ENCODE measurements at places on chromosomes 1 and 21.

- no peak for DNase-seq
Measured at GRCh38 chr1:43912607-43913006, 21.0 kb upstream of the ARTN start.

DNA sequence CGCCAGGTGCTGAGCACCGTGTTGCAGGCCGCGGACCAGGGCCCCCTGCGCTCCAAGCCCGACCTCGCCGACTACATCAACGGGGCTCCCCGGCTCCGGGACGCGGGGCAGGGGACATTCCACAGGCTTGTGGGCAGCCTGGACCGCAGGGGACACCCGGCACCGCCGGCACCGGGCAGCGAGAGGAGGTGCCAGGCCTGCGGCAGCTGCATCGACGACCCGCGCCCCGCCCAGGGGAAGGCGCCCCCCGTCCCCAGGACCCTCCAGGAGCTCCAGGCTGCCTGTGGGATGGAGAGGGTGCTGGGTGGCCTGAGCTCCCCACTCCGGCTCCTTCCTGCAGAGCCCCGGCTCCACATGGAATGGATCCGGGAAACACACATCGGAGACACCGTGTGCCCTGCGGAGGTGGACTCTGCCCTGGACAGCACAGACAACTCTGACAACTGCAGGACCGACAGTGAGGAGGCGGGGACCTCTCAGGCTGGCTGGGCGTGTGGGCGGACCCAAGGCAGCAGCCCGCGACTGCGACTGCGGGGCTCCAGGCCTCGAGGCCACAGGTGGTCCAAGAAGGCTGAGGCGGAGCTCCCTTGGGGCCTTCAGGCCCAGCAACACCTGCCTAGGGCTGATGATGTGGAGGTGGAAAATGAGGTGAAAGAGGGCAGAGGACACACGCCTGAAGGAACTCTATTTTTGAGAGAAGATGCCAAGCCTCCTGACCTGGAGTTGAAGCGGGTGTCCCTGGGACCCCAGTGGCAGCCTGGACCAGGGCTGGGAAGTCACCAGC is 22.8 kb downstream of the KIAA1614 start:
- peak; percentile 74 for DNase-seq

GRCh38 chr1:70459496-70460225 is 48.6 kb downstream of the CTH start:
- no peak for DNase-seq

GRCh38 chr1:186984959-186985358 is 156.2 kb downstream of the PLA2G4A start:
- DNase-seq: no peak

- no peak for DNase-seq
Measured at GRCh38 chr1:164733734-164734133, 174.8 kb downstream of the PBX1 start.

DNA sequence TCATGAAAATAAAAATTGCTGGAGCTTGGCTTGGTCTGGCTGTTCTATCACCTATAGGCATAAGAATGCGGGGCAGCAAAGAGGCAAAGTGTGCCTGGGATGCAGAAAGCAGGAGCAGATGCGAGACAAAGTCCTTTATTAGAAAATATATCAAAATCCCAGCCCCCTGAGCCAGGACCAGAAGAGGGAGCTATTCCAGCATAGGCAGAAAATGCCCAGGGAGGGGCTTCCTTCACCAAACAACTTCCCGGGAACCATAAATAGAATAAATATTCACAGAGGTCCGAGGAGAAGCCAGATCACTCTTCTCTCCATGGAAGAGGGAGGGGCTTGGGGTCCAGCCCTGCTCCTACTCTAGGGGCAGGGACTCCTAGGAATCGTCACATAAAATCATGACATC is 5.0 kb downstream of the PPOX start:
- DNase-seq: no peak

DNA sequence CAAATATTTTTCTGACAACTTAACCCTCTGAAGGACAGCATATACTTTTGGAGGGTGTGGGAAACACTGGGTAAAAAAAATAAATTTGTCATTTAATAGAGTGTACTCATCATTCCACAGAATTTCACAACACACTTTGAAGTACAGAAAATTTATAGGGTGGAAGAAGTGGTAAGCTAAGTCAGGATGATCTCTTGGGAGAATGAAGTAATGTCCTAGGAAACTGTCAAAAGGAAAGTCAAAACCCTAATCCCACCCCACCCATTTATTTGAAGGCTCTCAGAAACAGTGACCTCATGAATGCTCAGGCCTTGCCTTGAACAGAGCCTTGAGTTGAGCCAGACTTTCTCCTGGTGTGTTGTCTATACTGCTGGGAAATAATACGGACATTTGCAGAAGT is 7.3 kb upstream of the UAP1 start:
- DNase-seq: no peak

DNA sequence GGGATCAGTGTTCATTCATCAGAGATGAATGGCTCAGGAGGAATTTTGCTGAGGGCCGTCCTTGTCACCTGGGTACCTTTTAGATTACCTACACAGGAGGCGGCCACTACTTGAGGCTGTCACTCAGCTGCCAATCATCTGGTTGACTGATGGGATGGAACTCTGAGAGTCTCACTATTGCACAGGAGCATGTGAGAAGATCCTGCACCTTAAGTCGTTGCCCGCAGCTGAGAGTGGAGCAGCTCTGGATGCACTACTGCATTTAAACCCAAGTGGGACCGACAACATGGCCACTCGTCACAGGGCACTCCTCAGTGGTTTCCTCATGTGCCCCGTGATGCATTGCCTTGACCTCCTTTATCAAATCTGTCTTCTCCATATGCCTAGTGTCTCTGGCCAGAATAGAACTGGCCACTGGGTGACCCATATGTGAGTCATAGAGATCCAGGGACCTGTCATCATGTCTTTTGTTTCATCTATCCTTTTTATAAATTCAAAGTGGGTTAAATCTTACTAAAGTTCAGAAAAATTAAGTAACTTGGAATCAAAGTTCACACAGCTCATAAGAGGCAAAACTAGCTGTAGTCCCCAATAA is 165.5 kb downstream of the ZSCAN20 start:
- DNase-seq: no peak

GRCh38 chr1:166627558-166627957 is 211.7 kb upstream of the POGK start:
- no peak for DNase-seq

DNA sequence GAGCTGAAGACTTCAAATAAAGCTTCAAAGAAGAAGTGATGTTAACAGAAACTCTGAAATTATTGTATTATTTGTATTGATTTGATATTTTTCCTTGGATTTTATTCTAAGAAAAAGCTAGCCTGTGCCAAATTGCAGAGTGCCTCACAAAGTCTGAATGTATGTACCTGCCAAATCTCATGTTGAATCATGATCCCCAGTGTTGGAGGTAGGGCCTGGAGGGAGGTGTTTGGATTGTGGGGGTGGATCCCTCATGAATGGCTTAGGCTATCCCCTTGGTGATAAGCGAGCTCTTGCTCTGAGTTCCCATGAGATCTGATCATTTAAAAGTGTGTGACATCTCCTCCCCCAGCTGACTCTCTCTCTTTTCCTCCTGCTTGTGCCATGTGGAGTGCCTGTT is 43.6 kb downstream of the ACKR1 start:
- no peak for DNase-seq

GRCh38 chr1:154745750-154746425 is 124.2 kb downstream of the KCNN3 start:
- DNase-seq: no peak

DNA sequence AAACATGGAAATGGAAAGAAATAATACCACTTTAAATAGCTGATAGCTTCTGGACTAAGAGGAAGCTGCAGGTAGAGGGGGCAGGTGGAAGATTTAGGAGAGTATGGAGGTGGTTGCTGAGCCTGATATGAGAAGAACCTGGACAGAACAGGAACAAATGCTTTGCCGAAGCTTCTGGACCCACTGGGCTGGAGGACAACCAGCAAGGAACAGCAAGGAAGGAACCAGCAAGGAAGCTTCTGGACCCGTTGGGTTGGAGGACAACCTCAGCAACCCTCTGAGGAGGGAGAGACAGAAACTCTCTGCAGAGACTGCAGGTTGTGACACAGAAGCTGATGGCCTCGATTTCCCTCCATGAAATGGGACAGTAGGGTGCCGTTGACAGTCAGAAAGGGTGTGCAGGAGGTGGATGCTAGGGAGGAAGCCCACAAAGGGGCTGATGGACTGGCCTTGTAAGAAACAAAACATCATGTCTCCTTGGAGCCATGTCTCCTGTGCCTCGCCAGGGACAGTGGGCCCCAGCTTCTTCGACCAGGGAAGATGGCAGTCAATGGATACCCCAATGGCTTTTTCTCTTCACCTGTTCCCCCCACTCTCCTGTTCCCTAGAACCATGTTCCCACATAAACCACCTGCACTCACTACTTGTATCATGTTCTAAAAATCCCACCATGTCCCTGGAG is 8.3 kb upstream of the WNT3A start:
- DNase-seq: no peak

DNA sequence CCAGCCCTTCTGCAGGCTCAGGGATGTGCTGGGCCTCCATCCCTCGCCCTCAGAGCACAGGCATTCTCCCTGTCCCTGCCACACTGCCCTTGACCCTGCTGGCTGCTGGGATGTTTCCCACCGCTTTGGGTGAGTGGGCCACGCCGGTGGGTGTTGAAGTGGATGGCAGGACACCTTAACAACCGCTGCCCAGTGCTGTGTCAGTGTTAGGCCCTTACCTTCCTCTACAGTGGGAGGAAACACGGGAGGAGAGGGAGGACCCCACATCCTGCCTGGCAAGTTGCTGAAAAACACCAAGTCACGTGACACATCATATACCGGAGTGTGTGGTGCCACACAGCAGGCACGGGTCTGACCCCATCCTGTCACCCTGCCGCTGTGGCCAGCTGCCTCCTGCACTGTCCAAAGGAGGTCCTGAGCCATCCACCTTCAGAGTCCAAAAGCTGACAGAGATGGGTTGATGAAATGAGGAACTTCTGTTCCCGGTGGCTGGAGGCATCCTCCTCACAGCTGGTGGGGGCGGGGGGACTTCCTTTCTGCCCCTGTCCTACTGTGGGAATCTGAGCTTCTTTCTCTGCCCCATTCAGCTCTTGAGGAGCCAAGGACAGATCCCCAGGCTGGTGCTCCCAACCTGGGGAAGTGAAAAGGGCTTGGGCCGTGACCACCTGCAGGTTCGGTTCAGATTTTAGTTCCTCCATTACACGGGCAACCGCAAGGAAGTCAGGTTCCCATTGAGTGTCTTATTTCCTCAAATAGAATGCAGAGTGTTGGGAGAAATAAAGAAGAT is 3.2 kb upstream of the THEMIS2 start:
- DNase-seq: no peak

DNA sequence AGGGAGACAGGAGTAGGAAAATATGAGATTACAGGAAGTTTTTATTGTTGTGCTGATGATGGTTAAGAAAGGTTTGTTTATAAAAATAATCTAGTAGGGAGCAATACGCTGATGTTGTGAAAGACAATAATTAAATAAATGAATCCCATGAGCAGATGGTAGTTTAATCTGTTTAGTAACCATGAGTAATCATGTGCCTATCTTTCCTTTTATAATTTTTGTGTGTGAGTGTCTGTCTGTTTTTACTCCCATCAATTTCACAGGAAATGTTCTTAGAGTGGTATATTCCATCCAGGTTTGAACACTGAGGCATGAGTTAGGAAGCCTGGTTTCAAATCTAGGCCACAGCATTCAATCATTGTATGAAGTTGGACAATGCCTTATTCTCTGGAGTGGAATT is 180.5 kb downstream of the OLFM3 start:
- no peak for DNase-seq

DNA sequence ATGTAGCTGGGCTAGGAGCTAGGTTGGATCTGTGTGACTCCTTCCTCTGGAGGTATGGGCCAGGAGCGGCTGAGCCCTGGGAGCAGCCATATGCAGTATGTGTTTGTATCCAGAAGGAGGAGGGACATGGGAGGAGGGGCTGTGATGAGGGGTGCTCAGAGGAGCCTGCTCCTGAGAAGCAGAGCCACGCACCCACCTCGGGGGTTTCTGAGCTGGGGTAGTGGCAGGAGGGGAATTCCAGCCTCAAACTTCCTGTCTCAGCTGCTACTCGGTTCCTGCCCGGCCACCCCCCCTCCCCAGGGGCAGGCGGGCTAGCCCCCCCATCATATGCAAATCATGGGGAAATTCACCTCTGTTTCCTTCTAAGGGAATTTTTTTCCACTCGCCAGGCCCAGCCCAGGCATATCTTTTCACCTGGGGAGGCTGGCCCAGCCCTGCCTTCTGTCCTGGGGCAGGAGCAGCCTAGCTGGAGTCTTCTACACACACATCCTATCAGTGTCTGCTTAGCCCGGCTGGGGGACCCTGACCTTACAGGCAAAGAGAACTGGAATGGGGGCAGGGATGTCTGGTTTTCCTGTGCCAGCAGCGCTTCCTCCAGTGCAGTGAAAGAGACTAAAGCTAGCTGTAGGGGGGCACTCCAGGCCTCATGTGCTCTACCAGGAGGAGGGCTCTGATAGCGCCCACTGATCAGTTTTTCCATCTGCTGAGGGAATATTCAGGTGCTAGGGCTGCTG is 3.0 kb downstream of the ZC3H12A start:
- peak; percentile 63 for DNase-seq

DNA sequence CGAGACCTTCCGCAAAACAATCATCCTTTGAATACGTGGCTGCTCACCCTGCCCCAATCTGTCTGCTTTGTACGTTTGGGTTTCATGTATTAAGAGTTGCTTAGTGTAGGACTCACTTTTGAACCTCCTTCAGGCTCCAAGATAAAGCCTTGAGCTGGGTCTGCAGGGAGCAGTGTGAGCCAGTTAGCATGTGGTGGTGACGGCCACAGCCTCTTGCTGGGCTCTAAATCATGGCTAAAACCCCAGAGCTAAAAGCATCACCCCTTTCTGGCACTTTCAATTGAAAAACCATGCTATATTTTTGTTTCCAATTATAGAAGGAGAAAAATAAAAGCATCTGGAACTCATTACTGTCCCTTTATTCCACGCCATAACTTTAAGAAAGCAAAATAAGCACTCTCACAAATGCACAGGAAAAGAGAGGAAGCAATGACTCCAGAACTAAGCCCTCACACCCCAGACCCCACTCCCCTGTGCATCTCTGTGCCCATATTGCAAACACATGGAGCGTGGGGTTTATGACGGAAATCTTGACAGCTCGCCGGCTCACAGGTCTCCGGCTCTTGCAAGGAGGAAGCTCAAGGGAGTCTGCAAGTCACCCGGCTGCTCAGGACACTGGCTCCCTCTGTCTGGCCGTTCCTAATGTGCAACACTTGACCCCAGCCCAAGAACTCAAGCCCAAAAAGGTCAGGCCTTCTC is 135.5 kb downstream of the MIS18A start:
- no peak for DNase-seq

- DNase-seq: no peak
Measured at GRCh38 chr1:1788646-1789431, 10.6 kb upstream of the NADK start.

GRCh38 chr1:84412316-84412942 is 14.1 kb downstream of the DNASE2B start:
- DNase-seq: no peak

- DNase-seq: no peak
Measured at GRCh38 chr1:228697207-228698016, 37.9 kb upstream of the RHOU start.

DNA sequence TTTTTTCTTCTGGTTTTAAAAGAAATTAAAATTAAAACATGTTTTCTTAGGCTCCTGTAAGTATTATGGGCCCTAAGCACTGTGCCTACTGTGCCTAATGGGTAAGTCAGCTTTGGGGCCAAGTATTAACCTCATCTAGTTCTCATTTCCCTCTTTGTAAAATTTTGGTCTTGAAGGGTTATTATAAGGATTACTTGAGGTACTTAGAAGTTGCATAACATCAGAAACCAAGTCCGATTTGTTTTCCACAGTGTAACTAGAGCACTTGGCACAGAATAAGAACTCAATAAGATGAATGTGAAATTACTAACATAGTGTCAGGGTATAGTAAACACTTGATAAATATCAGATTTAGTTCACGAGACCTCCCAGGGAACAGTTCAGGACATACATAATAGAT is 16.4 kb upstream of the OSBPL9 start:
- DNase-seq: no peak
